ENCODE measurements at places on chromosomes 7 and 10.

DNA sequence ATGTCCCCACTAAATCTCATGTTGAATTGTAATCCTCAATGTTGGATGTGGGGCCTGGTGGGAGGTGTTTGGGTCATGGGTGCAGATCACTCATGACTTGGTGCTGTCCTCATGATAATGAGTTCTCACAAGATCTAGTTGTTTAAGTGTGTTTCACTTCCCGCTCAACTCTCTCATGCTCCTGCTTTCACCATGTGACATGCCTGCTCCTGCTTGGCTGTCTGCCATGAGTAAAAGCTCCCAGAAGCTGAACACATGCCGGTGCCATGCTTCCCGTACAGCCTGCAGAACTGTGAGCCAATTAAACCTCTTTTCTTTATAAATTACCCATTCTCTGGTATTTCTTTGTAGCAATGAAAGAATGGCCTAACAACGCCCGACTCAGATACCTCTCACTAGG is 6.2 kb upstream of the PSTK start:
- no peak for DNase-seq

DNA sequence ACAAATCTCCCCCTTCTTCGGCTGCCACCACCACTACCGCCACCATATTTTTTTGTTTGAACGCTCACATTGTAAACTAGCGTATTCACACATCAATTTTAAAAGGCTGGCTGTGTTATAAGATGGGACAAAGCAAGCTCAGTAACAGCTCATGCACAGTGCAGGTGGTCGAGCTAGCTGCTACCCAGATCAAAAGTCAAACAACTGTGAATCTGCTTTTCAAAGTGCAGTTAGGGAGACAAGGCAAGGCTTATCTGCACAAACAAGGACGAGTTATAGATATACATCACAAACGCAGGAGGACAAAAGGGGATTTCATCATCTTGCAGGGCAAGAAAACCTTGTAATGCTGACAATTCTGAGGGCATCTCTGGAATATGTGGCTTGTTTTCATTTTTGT is 231.6 kb downstream of the VTI1A start:
- DNase-seq, result no peak

GRCh38 chr7:135159359-135160085 is 11.0 kb downstream of the CYREN start:
- DNase-seq, result no peak

GRCh38 chr10:86929468-86930380 is 27.7 kb downstream of the MMRN2 start:
- no peak for DNase-seq

DNA sequence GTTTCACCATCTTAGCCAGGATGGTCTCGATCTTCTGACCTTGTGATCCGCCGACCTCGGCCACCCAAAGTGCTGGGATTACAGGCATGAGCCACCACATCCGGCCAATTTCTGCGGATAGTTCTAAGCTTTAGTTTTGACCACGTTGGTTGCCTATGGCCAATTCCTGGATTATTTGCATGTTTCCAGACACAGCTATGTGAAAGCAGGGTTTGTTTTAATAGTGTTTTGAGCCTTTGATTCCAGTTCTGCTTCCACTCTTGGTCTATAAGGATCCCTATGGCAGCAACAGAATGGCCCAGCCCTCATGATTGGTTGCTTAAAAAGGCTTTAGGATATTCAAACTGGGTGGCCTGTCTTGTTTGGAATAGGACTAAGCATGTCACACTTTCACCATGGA is 19.1 kb downstream of the SIRT1 start:
- DNase-seq, result no peak

- no peak for DNase-seq
These were observed 106.2 kb downstream of the SNX10 start for GRCh38 chr7:26397796-26398426.

DNA sequence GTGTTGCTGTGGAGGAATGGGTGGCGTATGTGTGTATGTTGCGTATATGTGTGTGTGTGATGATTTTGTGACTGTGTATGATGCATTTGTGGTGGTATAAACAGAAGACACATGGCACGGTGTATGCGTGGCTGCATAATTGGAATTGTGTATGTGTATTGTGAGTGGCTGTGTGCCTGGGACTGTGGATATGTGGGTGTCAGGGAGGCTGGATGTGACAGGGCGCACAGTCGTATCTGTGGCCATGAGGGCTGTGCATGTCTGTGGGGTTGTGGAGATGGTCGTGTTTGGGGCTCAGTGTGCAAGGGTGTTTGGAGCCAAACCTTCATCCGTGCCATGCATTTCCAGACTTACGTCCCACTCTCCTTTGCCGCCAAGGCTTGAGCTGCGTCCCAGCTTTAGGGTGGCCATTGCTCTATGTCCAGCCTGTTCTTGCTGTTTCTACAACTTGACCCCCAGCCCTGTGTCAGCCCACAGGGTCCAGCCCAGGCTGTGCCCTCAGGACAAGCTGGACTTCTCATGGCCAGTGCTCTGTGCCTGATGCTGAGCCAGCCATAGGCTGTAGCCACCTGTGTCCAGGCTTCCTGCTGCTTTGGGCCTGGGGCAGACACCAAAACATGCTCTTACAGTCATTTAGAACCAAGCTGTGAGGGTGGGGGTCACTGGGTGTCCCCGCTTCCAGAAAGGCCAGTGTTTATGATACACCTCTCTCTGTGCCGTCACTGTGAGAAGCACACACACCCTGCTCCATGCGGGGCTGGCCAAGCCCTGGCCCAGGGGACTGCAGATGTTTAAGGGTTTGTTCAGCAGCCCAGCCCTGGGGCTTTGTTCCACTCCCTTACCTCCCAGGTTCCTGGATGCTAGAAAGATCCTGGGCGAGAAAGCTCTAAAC is 127.6 kb downstream of the NEURL1 start:
- DNase-seq, result no peak

DNA sequence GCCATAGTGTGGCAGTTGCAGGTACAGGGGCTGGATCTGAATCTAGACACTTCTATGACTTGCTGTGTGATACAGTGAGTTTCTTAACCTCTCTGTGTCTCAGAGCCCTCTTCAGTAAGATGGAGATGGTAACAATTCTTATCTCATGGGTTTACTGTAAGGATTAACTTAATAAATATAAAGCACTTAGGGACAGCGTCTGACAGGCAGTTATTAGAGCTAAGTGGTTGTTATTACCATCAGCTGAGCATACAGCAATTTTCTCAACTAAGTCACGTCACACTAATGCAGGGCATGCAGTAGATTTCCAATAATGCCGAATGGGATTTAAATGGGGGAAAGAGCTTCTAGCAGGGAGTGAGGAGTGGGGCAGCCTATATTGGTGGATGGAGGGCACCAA is 162.6 kb downstream of the SH2D4B start:
- no peak for DNase-seq

DNA sequence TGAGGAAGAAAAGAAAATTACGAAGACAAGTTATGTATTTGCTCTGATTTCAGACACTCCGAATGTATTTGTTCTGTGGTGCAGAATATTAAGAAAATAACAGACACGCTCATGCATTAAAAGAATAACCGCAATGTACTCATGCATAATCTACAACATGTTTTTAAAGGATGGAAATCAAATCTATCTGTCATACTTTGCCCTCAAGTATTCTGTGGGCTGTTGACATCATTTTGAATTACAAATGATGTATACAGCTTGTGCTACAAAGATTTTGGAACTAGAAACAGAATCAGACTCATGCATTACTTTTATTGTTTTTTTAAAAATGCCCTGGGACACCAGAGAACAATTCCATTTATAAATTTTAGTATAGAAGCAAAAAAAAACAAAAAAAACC is 69.9 kb downstream of the APBB1IP start:
- DNase-seq, result no peak

- DNase-seq, result no peak
These were observed 182.1 kb downstream of the EVX1 start for GRCh38 chr7:27424749-27425148.

DNA sequence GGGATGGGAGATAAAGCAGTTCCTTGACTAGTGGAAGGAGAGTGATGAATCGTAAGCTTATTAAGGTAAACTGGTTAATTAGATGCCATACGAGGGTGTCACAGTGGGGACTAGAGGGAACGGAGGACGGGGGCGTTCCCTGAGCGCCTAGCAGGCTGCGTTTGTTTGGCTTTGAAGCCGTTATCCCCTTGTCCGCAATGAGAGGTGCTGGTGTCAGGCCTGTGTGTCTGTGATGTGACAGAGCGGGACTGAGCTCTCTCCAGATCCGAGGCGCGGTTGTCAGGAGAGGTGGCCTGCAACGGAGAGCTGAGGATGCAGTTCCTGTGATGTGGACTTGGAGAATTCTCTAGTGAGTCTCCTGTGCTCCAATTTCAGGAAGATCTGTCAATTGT is 60.0 kb upstream of the PRPS1L1 start:
- DNase-seq, result no peak

DNA sequence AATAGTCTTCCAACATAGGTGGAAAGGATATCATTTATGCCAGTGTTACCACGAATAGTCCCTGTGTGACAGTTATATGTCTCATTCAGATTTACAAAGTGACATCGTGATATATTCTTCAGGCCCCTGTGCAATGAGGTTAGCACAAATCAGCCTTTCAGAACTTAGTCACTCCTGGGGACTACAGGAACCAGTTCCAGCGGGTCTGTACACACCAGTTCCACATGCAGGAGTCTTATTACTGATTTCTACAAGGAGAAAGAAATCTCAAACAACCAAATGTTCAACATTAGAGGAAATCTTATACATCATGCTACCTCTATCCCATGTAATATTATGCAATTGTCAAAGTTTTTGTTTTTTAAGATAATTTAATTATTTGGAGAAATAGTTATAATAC is 4.4 kb upstream of the WDR91 start:
- DNase-seq, result no peak

DNA sequence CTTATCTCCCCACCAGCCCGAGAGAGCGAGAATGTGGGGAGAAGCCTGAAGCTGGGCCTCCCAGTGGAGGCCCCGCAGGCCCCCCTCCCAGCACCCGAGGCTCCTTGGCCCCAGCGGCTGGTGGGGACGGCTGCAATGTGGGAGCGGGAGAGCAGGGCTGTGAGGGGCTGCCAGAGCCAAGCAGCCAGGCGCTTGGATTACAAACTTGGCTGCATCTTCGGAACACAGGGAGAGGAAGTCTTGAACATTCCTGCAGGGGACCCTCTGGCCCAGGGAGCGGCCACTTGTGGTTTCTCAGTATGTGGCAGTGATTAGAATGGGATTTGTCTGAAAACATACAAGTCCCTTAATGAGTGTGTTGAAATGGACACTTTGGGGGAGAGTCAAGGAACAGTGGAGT is 23.2 kb downstream of the ELN start:
- no peak for DNase-seq

DNA sequence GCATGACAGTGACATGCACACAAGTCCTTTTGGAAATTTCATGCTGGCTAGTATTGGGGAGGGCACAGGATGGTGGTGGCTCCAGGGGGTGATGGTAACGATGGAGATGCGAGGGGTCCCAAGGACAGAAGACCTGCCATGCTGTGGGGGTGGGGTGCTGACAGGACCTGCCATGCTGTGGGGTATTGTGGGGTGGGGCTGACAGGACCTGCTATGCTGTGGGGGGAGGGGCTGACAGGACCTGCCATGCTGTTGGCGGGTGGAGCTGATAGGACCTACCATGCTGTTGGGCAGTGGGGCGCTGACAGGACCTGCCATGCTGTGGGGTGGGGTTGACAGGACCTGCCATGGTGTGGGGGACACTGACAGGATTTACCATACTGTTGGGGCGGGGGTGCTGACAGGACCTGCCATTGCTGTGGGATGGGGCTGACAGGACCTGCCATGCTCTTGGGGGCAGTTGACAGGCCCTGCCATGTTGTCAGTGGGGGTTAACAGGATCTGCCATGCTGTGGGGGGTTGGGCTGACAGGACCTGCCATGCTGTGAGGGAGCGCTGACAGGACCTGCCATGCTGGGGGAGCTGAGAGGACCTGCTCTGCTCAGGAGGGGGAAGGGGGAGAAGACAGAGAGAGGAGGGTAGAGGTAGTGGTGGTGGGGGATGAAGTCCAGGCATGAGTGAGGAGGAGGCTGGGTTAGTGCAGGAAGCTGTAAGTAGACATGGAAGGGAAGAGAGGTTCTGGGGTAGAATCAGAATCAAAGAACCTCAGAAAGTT is 36.2 kb upstream of the RET start:
- no peak for DNase-seq

GRCh38 chr10:110655320-110655719 is 11.2 kb downstream of the RBM20 start:
- DNase-seq, result no peak

GRCh38 chr7:150448789-150449147 is 1.7 kb upstream of the GIMAP8 start:
- no peak for DNase-seq

DNA sequence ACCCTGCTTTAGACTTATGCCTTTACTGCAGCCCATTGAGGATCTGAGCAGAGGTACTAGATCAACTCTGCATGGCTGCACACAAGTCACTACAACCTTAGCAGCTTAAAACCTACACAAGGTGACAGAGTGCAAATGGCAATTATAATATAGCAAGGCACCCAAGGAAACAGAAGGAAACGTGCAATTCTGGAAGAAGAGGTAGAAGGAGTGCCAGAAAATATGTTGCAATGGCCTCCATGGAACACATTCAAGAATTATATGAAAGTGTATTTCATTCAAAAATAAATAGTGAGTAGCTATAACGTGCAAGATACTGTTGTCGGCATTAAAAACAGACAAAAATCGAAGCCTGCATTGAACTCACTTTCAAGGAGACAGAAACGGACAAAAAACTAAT is 2.9 kb upstream of the AKR1C8 start:
- DNase-seq, result no peak

- DNase-seq, result no peak
These were observed 7.3 kb downstream of the LRRN3 start for GRCh38 chr7:111098011-111098925.
